ENCODE measurements at places on chromosomes 7 and 10.

GRCh38 chr7:3893789-3894153 is 592.7 kb downstream of the SDK1 start:
- DNase-seq = no peak

DNA sequence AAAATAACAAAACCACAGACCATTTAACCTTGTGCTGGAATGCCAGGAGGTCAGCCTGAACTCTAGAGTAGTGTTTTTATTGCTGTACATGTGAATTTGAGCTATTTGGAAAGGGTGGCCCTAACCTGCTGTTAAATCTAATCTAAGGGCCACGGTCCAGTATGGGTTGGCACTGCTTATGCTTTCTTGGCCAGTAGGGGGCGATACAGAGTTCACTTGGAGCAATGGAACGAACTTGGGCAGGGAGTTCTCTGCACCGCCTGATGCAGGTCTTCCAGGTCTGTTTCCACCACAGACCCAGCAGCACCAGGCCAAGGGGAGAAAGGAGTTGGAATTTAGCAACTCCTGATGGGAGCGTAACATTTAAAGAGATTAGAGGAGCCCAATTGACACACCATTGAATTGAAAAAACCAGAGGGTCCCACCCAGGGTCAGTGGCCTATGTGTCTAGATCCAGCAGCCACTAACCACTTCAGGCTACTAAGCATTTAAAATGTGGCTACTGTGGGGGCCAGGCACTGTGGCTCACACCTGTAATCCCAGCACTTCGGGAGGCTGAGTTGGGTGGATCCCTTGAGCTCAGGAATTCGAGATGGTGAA is 75.7 kb upstream of the EFCAB10 start:
- no peak for DNase-seq

DNA sequence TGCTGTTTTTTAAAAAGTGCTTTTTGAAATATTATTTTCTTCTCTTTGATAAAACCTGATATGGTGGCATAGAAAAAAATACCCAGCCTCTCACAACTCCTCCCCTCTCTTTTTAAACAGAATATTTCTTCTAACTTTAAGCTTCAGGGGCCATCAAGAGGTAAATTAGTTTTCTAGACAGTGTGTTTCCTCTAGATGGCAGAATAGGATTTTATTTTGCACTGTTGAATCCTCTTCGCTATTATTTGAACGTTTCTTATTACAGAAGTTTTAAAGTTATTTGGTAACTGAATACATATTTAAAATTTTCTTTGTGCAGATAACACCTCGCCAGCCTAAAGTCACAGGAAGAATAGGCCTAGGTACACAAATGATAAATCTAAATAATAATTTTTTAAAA is 30.3 kb downstream of the ARL5B start:
- no peak for DNase-seq

GRCh38 chr10:58661336-58661735 is 148.7 kb downstream of the BICC1 start:
- no peak for DNase-seq

DNA sequence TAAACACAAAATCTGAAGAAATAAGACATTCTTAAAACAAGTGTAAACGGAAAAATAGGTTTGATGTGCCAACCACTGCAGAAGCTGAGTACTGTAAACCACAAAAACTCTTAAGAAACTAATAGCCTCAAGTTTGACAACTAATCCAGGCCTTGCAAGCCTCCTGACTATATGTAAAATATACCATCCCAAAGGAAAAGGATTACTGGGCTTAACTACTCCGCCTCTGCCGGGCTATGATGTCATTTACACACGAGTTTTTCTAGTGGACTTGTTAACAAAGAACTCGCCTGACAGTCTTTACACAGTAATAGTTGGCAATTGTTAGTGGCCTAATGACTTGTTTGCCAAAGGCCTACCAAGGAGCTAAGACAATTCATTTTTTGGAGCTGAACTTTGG is 2.1 kb downstream of the KIF5B start:
- DNase-seq = no peak

GRCh38 chr7:116455499-116455898 is 44.0 kb upstream of the CAV2 start:
- DNase-seq = no peak

DNA sequence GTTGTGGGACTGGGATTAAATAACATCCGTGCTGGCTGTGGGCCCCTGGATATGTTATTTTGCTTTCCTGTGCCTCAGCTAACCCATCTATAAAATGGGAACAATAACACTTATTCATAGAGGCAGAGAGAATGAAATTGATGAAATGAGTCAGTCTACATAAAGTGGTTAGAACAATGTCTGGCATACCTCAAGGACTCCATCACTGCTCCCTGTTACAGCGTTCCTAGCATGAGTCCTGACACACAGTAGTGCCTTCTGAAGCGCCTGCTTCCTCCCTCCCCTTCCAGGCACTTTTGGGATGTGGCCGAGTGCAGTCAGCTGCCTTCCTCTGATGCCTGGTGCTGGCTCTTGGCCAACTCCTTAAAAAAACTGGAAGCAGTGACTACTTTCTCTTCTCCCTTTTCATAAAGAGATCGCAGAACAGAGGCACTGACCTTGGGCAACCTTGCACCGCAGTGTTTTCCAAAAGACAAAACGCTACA is 108.4 kb upstream of the ZMIZ1 start:
- no peak for DNase-seq

- DNase-seq = no peak
Measured at GRCh38 chr7:1592299-1592871, 22.6 kb upstream of the PSMG3 start.

DNA sequence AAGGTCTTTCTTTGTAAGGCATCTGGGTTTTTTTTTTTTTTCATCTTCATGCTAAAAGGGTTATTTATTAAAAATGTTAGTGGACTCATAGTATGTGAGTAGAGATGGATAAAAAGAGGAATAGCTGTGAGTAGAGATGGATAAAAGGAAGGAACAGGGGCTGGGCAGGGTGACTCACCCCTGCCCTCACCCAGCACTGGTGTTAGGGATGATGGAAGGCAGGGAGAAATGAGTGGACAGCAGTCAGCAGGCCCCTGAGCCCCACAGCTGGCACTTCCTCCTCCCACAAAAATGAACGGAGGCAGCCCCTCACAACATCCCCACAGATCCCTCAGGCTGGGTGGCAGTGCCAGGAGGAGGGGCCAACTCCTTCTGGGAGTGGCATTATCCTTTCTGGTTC is 39.3 kb downstream of the ANTXRL start:
- DNase-seq = no peak

DNA sequence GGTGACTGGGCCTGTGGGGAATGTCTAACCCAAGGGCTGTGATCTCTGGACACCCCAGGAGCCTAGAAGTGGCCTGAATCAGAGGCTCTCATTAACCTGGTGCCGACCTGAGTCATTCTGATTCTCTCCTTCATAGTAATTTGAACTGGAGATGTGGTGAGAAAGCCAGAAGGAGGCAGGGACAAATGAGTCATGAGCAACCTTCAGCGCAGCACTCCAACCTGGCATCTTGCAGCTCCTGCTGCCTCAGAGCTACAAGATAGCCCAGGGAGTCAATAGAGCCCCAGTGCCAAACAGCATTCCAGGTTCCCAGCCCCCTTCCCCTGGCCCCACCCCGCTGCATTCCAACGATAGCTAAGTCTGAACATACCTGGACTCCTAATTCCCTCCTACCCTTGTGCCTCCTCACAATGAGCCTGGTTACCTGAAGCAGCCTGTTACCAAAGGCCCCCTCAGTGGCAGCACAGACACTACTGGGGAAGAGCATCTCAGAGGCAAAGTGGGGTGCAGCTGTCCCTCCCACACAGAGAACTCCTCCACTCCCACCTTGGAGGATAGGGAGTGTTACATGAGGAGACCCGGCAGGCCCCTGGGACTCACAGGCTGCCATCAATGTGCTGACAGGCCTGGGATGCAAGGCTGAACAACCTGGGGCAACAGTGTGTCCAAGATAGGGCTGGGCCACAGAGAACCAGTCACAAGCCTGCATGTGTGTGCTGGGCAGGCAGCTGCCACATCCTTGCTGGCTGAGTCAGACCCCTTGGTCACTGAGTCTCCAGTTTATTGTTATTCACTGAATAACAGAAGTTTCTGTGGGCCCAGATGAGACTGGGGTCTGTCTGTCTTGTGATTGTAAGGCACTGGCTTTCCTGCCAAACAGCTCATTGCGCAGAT is 76.8 kb upstream of the LEP start:
- DNase-seq = no peak

- DNase-seq = no peak
Measured at GRCh38 chr7:10789170-10789569, 184.5 kb upstream of the PHF14 start.

GRCh38 chr10:132364594-132364970 is 32.4 kb upstream of the PWWP2B start:
- no peak for DNase-seq

DNA sequence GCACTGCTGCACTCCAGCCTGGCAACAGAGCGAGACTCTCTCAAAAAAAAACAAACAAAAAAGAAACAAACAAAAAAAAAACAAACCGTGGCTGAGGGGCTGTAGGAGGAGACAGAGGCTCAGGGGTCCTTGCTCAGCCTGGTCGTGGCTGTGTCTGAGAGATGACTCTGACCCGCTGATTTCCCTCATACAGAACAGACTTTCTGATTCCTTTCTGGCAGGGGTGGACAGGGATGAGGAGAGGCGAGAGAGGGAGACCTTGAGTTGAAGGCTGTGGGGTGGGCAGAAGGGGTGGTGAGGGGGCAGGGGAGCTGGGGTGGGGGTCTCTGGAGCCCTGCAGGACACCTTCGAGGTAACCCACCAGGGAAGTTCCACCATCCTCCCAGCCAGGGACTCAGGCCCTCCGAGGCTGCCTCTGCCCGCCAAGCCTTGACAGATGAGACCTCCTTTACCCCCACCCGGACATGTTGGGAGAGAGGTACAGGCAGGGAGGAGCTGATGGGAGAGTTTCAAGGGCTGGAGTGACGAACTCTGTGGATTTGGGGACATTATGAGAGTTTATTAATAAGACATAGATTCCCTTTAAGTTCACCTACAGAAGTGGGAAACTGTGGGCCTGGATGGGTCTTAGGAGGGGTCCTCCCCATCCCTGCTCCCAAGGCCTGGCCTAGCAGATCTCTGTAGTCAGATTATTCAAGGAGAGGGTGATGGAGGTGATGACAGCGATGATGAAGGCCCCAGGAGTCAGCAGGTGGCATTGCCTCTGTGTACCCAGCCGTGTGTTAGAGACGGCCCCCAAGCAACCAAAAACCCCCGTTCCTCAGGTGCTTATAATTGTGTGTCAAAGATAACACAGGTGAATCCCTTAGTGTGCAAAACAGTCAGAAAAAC is 2.0 kb downstream of the MUC12 start:
- DNase-seq = no peak

GRCh38 chr10:126321440-126321839 is 66.8 kb downstream of the ADAM12 start:
- DNase-seq = no peak

GRCh38 chr10:4806534-4806933 is 19.5 kb upstream of the AKR1E2 start:
- DNase-seq = no peak

- no peak for DNase-seq
Measured at GRCh38 chr7:135924302-135924701, 52.9 kb downstream of the MTPN start.

- no peak for DNase-seq
Measured at GRCh38 chr7:6169805-6170520, 102.5 kb downstream of the CYTH3 start.

GRCh38 chr10:95693071-95693667 is 558 bp downstream of the TCTN3 start:
- no peak for DNase-seq

GRCh38 chr7:31835471-31835870 is 148.5 kb downstream of the PPP1R17 start:
- no peak for DNase-seq

DNA sequence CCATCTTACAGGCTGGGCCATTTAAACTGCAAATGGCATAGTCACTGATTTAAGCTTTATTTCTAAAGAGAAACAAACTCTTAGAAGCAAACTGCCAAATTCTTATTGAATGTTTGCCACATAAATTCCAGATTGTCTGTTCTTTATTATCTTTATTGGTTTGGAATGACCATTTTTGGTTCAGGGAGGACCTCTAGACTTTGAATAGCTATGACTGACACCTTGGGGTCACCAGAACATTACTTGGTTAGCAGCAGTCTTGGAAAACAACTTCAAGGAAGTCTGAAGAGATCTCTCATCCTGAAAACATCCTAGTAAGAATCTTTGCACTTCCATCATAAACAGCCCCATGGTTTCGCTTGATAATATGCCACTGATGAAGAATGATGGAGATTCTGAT is 197.1 kb downstream of the SUGCT start:
- DNase-seq = no peak

DNA sequence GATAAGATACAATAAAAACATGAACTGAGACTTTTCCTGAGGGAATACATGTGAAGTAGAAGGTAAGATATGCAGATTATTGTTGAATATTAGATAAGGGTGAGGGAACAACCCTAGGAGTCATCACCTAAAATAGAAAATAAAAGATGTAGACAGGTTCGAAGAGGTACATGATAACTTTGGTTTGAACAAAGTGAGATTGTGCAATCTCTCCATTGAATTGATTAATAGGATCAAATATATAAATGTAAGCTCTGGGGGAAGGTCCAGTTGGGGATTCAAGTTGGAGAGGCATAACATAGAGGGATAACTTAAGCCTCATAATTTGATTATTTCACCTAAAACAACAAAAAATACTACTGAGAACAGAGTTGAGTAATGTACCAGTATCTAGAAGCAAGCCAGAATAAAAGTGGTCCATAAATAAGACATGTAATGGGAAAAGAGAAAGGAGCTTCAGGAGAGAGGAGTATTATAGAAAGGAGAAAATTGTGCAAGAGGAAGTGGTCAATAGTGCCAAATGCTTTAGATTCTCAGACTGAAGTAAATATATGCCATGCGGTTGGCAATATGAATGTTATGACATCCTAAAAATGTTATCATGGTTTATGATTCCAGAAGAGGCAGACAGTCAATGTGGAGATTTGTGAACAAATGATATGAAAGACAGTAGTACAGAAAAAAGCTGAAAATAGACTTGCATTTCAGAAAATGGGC is 282.3 kb upstream of the CHRM2 start:
- no peak for DNase-seq

- no peak for DNase-seq
Measured at GRCh38 chr7:71735961-71736556, 604.1 kb downstream of the GALNT17 start.

- no peak for DNase-seq
Measured at GRCh38 chr7:116224492-116225098, 14.3 kb downstream of the TES start.

DNA sequence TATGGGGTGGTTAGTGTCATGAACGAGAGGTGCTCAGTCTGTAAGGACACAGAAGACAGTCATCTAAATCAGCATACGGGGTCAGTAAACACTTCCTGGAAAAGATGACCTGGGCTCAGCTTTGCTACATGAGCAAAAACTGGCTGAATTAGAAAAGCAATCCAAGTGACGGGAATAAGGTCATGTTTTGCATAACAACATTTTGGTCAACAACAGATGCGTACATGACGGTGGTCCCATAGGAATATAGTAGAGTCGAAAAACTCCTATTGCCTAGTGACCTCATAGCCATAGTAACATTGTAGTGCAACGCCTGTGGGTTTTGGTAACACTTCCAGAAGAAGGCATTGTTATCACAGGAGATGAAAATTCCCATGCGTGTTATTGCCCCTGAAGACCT is 92.9 kb downstream of the CTNNA3 start:
- DNase-seq = no peak

All from mucosa of descending colon (tissue), 3 donors.